SJSA1 (cell line): ENCODE measurements at places on chromosomes 3 and 15.

DNA sequence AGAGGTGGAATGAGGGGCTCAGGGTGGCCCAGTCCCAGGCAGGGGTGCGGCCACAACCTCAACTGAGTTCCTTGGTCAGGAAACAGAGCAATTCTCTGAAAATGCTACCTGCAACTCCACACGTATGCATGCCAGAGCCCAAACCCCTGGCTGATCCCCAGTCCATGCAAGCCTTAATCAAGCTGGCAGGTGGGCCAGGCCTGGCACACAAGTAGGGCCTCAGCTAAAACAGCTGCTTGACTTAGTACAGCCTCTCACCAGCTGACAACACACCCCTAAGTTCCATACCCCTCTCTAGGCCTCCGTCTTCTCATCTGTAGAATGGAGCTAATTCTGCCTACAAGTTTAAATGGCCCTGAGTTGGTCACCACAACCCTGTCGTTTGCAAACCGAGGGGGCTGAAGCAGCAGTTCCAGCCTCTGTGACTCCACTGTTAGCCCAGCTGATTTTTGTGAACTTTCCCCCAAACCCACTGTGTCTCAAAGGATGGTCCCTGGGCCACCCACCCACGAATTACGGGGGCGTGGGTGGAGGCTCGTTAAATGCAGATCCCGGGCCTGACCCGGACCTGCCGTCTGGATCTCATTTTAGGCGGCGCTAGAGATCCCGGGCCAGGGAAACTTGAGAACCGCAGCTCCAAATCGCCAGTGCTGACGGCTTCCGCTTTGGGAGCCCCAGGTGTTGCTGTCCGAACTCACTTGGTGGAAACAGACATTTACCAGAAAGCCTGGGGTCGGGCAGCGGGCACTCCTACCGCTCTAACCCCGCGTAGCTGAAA, 927 bp downstream of the CHDH start:
- no peak for DNase-seq

- DNase-seq: no peak
Measured at GRCh38 chr3:194617827-194618226, 15.4 kb downstream of the TMEM44 start.

DNA sequence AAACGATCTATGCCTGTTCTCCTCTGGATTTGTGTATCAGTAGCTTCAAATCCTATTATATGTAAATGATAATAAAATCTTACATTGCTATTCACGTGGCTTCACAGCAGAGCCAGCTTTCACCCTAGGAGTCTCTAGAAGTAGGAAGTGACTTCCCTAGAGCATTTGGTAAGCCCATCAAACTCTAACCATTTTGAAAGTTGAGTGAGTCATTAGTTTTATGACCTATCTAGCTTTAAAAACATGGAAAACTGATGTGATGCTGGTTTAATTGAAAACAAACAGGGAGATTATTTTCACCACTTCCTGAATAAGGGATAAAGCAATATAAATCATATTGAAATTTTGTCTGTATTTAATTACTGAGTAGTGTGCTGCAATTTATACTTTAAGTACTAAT, 275.2 kb downstream of the EPHA6 start:
- DNase-seq: no peak

GRCh38 chr3:107775974-107776373, 253.2 kb downstream of the BBX start:
- no peak for DNase-seq

- DNase-seq: peak; percentile 63
Measured at GRCh38 chr3:149603126-149604074, 54.4 kb downstream of the WWTR1 start.
